ENCODE measurements at places on chromosomes 3 and 15.

DNA sequence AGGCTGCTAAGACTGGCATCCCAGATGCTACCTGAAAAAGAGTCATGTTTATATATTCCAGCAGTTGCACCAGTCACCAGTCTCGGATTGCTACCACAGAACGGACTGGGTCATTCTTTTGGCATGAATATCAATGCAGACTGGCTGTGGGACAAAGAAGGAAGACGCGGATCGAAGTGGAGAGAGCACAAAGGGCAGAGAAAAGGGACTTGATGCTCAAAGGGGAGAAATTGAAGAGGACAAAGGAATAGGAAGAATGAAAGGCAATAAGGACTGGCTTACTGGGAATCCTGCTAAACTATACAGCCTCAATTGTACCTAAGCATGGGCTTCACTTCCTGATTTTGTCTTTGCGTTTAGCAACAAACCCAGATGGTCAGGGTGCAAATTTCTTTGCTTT lies 15.3 kb upstream of the DIS3L start:
- DNase-seq: no peak

DNA sequence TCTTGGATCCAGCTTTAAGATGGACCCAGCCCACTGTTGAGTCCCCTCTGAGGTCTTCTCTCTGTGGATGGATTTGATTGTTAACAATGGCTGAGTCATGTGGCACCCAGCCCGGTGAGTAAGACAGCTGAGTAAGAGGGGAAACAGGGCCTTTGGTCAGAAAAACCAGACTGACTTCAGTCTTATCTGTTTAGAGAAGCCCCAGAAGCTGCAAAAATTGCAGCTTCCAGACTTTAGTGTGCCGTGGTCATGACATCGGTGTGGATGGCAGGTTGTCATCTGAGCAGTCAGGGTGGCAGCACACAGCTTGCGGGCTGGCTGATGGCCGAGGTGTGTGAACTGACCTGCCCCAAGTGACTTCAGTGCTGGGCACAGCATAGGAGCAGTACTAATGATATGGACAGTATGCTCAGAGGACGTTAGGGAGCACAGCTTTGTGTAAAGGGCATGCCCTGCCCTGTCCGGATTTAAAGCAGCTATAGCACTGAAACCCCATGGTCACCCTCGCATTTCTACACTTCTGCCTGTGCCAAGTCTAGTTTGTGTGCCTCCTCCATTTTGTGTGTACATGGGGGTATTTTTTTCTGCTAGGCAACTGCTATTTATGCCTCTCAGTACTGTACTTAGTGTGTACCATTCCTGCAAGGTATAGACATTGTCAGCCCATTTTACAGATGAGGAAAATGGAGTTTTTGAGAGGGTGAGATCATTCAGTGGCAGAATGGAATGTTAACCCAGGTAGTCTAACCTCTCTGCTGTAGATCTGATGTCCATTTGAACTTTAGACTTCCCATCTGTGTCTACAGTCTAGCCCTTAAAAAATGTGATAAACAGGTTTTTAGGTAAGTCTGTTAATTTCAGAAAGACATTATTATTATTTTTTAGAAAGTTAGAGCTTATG lies 44.4 kb downstream of the FLNB start:
- no peak for DNase-seq

- DNase-seq: peak; percentile 60
These were observed 13.6 kb downstream of the MRPS25 start for GRCh38 chr3:15051531-15051930.

GRCh38 chr3:143000528-143000927 lies 842 bp upstream of the U2SURP start:
- DNase-seq: peak; percentile 46

- no peak for DNase-seq
These were observed 22.7 kb downstream of the CRABP1 start for GRCh38 chr15:78362716-78363380.

DNA sequence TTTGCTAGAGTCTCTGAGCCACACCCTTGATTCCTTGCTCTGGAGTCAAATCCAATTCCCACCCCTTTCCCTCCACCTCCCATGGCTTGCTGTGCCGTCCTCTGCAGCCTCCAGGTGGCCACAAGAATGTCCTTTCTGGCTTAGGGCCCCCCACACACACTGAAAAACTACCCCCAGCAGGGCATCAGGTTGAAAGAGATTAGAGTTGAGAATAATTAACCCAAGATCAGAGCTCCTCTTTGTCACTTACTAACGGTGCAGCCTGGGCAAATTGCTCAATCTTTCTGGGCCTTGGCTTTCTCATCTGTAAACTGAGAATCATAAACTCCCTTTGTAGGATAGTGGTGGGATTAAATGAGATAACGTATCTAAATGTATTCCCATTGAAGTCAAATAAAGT lies 78.5 kb downstream of the MRPL46 start:
- no peak for DNase-seq

DNA sequence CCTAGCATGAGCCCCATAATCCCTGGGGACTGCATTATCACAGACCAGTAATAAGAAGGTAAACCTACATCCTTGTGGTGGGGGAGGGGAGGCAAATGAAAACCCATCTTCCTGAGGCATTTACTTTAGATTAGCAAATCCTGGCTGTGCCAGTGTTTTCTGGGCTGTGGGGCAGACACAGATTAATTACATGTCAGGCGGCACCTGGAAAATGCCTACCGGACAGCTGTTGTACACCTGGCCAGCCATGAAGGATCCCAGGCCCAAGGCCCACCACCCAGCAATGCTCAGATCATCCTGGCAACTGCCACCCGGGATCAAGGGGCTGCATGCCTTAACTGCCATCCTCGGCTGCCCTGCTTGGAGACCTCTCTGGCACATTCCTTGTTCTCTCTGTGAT lies 59.1 kb upstream of the RASA2 start:
- DNase-seq: no peak

DNA sequence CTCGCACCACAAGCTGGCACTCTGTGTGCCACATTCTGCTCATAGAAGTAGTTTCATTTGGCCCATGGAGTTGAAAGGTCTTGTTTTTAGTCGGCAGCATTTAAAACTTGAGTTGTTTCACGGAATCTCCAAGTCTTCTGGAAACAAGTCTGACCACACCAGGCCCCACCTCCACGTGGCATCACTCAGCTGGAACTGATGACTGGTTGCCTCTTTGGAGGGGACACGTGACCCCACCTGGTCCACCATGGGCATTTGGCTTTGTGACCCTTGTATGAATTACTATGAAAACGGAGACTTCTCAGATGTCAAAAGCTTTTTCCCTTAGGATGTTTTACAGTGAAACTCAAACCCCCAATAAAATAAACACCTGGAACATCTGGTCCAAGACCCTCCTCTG lies 74.9 kb downstream of the NTRK3 start:
- DNase-seq: no peak

DNA sequence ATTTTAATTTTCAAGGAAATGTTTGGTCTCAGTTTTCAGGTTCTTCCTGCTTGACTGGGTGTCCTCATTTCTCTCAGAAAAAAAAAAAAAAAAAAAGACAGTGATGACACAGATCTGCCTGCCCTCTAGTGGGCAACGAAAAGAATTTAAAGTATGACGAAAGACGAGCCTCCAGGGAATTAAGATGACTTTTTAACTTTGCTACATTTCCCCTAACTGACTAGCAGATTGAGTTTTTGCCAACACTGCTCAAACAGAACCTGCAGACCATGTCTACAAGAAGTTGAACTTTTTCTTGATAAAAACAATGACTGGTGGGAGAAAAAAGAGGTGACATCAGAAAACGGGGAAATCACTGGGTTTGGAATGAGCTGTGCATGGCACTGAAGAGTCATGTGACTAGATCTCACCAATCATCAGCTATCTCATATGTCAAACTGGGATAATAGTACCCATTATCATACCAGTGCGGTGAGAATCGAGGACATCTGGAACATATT lies 40.8 kb downstream of the EOMES start:
- peak; percentile 54 for DNase-seq

DNA sequence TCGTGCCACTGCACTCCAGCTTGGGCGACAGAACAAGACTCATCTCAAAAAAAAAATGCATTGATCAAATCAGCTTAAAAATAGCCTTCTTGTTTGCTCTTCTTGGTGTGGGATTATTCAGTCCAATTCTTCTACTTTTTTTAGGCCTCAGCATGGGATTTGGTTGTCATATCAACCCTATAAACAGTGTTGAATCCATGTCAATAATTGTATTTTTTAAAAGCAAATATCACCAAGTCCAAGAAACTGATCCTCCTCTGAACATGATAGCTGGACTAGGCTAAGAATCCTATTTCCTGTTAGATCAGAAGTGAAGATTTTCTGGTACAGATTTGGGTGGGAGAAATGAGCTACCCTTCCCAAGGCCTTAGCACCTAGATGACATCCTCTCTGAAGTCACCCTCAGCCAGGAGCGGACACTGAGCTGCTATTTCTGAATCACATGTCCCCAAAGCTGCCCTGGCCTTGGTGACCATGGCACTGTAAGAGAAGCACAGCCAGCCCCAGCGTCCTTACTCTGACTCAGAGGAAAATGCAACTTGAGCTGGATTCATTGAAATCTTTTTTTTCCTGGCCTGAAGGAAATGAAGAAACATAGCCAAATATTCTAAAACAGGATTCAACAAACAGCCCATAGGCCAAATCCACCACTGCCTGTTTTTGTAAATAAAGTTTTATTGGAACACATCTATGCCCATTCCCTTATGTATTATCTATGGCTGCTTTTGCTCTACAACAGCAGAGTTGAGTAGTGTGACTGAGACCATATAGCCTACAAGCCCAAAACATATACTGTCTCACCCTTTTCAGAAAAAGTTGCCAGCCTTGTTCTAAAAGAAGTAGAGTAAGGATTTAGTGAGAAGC lies 215.9 kb upstream of the CTDSPL start:
- DNase-seq: no peak

GRCh38 chr3:67357610-67358458 lies 296.6 kb downstream of the SUCLG2 start:
- peak; percentile 71 for DNase-seq

- no peak for DNase-seq
These were observed 239.9 kb downstream of the TLE3 start for GRCh38 chr15:69857686-69858391.

DNA sequence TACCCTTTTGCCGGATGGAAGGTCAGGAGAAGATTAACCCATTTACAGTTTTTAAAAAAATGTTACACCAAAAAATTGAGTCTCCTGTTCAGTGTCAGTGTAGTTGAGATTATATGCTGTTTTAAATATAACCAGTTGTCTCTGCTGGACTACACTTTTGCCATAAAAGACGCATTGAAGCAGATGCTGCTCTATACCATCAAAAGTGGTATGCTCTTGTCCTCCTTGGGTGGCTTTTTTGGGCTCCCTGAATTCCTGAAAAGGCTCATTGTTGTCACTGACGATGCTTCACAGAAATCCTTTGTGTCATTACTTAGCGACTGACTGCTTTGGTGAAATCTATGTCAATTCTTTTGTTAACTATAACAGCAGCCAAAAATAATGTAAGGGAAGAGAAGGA lies 133.9 kb upstream of the SKOR1 start:
- DNase-seq: no peak

GRCh38 chr3:27114129-27114528 lies 255.1 kb downstream of the NEK10 start:
- no peak for DNase-seq

GRCh38 chr3:30764891-30765290 lies 129.6 kb downstream of the GADL1 start:
- no peak for DNase-seq

GRCh38 chr15:64865126-64865997 lies 23.6 kb downstream of the PLEKHO2 start:
- DNase-seq: no peak

DNA sequence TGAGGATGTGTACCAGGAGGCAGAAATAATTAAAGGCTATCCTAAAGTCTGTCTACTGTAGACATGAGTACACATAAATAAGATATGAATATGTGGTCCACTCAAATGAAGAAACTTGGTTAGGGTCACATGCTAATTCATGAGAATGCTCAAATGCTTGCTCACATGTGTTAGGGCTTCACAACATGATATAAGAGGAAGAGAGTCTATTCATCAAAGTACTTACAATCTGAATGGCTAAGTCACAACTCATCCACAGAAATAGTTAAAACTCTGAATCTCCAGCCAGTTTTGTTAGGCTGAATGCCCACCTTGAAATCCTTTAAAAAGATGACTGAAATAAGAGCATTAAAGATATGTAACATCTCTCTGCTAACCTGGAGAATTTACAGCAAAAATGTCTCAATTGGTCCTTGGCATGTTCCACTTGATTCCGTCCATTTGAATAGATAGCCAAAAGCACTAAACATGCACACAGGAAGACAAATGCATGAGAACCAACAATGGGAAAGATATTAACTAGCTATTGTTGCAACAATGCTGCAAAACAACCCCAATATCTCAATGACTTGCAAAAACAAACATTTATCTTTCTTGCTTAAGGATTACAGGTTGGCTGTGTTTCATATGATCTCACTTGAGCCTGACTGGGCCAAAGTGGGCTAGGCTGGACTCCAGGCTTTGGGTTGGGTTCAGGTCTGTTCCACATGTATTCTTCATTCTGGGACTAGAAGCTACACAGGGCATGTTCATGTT lies 10.6 kb upstream of the TBC1D5 start:
- DNase-seq: no peak

DNA sequence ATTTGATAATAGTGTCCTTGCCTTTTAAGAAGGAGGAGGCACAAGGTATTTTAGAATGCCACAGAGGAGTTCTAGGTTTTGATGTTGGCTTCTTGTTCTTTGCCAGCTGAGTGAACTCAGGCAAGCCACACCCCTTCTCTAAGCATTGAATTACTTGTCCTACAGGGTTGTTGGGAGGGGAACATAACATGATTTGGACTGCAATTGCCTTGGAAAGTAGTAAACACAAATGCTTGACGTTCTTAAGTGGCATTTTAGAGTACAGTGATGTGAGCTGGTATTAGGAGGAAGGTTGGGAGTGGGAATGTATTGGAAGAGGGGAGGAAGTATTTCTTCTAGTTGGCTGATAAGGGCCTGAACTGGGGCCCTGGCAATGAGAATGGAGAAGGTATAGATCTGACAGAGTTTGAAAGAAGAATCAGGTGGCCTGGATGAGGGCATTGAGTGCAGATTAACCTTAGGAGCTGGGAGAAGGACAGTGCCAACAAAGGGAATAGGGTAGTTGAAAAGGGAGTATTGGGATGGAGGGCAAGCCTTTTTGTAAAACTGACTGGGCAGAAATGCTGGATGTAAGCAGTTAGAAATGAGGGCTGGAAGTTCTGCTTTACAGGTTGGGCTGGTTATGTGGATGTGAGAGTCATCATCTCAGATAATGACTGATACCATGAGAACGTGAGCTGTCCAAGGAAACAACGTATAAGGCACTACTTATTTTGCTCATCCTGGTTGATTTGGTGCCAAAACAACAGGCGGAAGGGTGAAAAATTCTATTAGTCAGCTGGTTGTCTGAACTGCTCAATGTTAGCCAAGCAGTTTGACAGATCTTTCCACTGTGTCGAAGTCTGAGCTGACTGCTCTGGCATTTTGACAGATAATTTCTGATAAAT lies 16.7 kb downstream of the KAT2B start:
- no peak for DNase-seq

GRCh38 chr3:8576436-8576835 lies 68.2 kb downstream of the SSUH2 start:
- no peak for DNase-seq

GRCh38 chr15:87547470-87548181 lies 708.9 kb downstream of the NTRK3 start:
- no peak for DNase-seq

GRCh38 chr15:60917461-60918145 lies 311.5 kb downstream of the RORA start:
- DNase-seq: no peak

- no peak for DNase-seq
These were observed 313.4 kb downstream of the RBMS3 start for GRCh38 chr3:29594261-29594660.
